ENCODE measurements at places on chromosomes 11 and 22. TPM values are rescaled to one million over a fixed set of nuclear protein-coding genes. Genes with fewer than 3 reads are reported as not detected.

- no peak for DNase-seq
Measured at GRCh38 chr22:26124991-26125725, 44.1 kb upstream of the SEZ6L start.

The NR1H3 gene
- 39.6 TPM for polyA plus RNA-seq

DNA sequence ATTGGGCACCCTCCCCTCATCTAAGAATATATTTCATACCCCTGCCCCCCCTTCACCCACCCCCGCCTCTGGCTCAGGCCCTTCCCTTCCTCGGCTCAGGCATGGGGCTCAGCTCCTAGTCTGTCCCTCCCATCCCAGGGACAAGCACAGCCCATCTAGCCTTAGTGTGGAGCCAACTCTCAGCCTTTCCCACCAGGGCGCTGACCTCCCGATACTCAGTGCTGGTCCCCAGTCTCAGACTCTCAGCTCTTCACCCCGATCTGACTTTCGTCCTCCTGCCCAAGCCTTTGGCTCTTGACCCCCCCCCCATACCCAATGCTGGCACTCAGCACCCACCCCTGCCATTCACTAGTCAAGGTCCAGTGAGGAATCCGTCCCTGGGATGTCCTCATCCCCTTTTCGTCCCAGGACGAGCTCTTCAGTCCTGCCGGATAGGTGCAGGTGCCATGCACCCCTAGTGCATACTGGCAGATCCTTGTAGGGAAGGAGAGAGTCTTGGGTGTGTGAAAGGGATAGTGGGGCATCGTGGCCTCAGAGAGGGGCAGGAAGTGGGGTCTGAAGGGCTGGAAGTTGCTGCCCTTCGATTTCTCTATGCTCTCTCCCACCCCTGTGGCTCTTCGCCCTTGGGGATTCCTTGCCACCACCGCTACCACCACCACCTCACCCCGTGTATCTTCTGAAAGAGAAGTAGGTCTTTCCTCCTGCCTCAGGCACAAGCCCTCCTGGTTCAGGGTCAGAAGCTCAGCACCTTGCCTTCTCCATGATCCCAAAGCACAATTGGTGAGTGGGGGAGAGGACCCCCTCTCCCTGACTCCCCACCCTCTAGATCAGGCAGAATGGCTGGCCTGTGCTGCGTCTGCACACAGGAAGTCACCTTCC is 2.4 kb downstream of the TPBGL start:
- DNase-seq, result no peak

- DNase-seq, result no peak
Measured at GRCh38 chr22:39360242-39360641, 10.5 kb downstream of the SYNGR1 start.

The GRIA4 gene
- 0.99 TPM for polyA plus RNA-seq

DNA sequence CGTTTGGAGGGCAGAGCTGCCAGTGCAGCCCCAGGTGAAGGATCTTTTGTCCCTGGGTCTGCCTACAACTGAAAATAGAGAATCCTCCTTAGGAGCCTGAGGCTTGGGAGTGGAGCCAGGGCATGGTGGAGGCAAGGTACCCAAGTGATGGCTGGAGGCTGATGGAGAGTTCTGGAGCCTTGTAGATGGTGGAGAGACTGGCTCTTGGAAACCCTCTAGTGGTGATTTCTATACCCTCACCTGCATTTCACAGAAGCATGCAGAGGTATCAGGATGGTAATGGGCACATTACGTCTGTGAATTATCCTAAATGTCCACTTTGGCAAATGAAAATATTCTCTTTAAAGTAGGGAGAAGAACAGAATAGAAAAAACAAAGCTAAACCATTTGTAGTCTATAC is 44.4 kb downstream of the INSC start:
- no peak for DNase-seq

GRCh38 chr22:47734511-47734910 is 972.1 kb downstream of the TBC1D22A start:
- no peak for DNase-seq

DNA sequence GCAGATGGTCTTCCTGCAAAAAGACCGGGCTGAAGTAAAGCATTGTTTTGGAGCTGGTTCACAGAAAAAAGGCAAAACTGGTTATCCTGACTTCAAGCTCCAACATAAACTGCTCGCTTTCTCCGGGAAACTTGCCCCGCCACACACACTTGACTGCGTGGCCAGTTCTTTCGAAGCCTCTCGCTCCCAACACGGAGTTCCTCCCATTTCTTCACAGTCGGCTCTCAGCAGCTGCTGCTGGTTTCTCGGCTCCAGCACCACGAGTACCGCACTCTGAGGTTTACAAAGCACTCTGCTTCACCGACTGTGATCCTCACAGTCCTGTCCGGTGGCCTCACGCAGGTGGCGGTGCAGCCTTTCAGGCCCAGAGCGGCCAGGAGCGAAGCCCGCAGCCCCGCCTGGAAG is 264 bp downstream of the CHEK1 start:
- DNase-seq, result no peak

The ZNF70 gene
- polyA plus RNA-seq, result 7.6 TPM

DNA sequence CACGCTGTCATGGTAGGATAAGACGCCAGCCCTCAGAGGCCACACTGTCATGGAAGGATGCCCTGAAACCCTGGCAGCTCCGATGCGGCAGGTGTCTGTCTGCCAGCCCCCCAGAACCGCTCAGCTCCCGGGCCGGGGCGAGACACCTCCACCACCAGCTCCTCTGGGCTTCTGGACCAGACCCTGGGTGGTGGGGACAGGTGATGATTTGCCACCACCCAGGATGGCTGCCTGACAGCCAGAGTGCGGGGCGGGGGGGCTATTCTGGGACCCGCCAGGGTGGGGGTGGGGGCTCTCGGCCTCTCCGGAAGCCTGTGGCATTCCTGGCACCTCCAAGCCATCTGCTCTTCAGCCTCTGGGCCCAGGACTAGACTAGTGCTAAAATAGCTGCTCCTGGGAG is 9.4 kb downstream of the PHLDA2 start:
- no peak for DNase-seq

DNA sequence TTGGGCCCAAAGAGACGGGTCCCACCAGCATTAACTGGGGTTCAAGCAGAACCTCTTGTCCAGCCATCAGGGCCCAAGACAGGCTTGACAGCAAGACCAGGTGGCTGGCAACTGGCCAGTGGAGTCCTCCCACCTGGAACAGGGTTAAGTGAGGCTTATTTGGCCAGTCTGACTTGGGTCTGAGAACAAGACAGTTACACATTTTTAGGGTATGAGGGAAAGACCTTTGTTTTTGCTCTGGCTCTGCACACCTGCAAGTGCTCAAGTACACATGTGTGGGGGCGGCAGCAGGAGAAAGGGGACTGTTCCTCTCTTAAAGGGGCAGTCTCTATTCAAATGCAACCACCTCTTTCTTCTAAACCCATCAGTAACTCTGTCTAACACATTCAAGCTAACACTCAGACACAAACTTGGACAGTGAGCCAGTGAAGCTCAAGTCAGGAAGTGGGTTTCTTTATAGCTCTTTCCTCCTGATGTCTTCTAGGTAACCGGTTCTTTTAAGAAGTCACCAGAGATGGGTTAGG is 116.2 kb downstream of the ETS1 start:
- no peak for DNase-seq

GRCh38 chr11:31059529-31059928 is 310.0 kb downstream of the DCDC1 start:
- no peak for DNase-seq

The PDE2A gene
- 16.5 TPM for polyA plus RNA-seq

The MOGAT2 gene
- polyA plus RNA-seq, result 1.6 TPM

GRCh38 chr22:42862045-42862734 is 5.1 kb upstream of the ARFGAP3 start:
- no peak for DNase-seq

All from left renal cortex interstitium (tissue), 4 donors.